Stimulated activated CD4-positive, alpha-beta T cell treated with anti-CD3 and anti-CD28 coated beads, Interleukin-1b, Interleukin-23, amount 100 ng/mL, for 24 hours (primary cell): ENCODE measurements at places on chromosomes 4 and X.

DNA sequence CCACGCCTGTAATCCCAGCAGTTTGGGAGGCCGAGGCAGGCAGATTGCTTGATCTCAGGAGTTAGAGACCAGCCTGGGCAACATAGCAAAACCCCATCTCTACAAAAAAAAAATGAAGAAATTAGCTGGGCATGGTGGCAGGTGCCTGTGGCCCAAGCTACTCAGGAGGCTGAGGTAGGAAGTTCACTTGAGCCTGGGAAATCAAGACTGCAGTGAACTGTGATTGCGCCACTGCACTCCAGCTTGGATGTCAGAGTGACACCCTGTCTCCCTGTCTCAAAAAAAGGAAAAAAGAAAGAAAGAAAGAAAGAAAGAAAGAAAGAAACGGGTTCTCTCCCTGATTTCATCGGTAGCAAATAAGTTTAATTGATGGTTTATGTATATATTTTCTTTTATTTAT is 64.6 kb upstream of the ESX1 start:
- DNase-seq: no peak

- DNase-seq: no peak
Measured at GRCh38 chr4:4969298-4969697, 50.0 kb downstream of the CYTL1 start.

GRCh38 chr4:99405433-99406115 is 29.6 kb downstream of the ADH7 start:
- DNase-seq: peak; percentile 46

DNA sequence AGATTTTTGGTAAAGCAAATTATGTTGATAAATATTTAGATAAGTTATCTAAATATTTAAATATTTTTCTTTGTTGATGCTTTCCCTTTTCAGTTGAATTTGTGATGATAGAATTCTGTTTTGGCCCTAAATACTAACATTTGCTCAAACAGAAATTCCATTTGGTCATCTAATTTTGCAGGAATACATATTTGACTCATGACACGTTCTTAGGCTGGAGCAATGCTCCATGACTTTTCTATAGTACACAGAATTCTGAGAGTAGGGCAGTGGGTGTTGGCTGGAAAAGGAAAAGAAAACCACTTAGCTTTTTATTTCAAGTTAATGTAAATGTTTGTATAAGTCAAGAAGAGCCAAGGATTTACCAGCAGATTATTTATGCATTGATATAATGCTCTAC is 58.6 kb upstream of the GK2 start:
- DNase-seq: no peak

DNA sequence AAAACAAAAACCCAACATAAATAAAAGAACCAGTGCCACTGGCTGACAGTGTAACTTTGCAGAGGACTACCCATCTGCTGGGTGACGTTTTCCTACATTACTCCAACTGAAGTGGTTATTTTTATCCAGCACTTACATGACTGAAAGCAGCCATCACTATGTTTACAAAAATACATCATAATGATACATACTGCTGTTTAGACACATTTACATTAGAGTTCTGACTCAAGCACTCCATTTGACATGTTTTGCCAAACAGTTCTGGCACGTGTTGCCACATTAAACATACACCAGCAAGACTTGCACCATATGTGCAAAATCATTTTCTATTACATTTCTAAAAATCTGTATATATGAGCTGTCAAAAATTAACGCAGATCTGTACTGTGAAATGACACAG is 39.6 kb downstream of the BEND4 start:
- no peak for DNase-seq

- no peak for DNase-seq
Measured at GRCh38 chrX:96181605-96182004, 503.0 kb upstream of the DIAPH2 start.

DNA sequence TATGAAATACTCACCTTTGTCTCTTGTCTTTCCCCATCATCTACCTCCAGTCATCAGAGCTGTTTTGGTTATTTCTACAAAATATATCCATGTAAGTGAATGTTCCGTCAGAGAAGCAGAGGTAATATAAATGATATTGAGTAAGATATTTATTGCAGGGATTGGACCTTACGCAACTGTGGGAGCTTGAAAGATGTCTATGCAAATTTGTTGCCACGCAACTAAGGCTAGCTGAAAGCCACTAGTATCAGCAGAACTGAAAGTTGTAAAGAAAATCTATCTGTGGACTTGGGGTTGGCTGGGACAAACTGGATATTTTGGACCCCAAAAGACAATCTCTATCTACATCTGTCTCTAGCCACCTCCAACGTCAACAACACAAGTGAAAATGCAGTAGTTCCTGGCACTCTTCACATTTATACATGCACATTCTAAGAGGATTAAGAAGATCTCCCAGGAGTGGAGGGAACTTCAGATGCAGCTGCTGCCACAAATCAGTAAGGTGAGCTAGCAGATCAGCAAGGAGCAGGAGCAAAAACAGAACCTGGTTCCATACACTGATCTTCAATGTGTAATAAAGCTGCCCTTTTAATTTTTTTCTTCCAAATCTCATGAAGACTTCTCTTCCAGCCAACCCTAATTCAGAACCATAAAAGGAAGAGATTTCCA is 8.5 kb upstream of the CCSER1 start:
- DNase-seq: no peak

- DNase-seq: no peak
Measured at GRCh38 chr4:181944527-181944926, 298.7 kb upstream of the TENM3 start.

GRCh38 chrX:105297041-105297440 is 76.5 kb upstream of the TEX13A start:
- no peak for DNase-seq

- DNase-seq: no peak
Measured at GRCh38 chrX:87327267-87327666, 190.3 kb upstream of the KLHL4 start.

DNA sequence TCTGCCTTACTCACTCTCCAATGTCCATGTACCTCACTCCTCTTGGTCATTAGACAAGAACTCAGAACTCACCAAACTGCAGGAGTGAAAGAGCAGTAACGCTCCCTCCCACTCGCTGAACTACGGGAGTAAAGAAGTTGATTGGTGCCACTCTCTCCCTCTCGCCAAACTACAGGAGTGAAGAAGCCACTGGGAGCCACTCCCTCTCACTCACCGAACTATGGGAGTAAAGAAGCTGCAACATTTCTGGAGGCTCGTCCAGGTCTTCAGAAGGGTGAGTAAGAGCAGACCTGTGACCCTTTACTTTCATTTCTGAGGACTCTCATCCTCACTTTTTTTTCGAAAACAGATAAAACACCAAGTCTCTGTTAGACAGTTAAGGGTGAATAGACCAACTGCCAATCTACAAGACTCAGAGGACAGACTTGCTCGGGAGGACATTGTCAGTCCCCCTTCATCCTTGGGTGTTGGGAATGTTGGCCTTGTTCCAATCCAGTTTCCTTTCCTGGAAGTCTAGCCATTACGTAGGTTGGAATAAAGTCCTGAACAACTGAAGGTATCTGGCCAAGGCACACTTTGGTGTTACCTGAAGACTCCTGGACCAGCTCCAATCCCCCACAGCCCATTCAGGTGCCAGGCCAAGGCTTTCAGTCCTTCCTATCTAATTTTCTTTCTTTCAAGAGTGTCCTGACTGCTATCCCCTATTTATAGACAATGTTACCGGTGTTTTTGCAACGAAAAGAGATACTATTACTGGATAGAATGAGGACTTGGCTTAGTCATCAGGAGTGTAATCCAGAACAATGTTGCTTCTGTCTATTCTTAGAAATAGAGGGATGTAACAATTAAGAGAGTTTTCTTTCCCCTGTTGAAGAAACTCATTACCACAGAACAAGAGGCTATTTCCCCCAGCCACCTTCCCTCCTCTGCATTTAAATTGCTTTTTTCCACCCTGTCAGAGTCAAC is 11.0 kb upstream of the COL25A1 start:
- no peak for DNase-seq

- no peak for DNase-seq
Measured at GRCh38 chr4:10530137-10530786, 73.0 kb upstream of the ZNF518B start.

DNA sequence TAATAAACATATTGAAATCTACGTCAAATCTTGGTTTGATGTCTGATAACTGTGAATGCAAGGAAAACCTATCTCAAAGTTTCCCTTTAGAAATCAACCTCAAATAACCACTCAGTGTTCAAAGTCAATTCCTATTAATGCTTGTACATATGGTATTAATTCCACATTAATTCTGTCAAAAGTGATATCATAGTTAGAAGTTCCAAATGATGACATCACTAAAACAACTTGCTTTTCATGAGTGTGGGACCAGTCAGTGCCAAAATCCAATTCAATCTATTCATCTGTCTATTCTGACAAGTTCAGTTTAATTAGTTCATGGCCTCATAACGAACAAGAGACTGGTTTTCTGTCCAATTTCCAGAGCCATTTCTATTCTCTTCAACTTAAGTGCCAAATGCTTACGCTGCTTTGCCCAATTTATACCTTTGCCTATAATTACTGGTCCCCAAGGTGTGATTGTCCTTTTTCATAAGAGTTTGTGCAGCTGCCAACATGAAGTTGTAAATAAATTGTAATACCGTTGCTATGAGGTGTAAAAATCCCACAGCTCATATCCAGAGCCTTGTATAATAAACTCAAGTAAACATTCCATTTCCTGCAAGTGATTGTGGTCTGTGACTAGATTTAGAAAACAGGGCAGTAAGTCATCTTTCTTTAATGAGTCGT is 476.2 kb downstream of the RAB28 start:
- no peak for DNase-seq

GRCh38 chr4:57037982-57038604 is 59.4 kb downstream of the POLR2B start:
- DNase-seq: no peak

DNA sequence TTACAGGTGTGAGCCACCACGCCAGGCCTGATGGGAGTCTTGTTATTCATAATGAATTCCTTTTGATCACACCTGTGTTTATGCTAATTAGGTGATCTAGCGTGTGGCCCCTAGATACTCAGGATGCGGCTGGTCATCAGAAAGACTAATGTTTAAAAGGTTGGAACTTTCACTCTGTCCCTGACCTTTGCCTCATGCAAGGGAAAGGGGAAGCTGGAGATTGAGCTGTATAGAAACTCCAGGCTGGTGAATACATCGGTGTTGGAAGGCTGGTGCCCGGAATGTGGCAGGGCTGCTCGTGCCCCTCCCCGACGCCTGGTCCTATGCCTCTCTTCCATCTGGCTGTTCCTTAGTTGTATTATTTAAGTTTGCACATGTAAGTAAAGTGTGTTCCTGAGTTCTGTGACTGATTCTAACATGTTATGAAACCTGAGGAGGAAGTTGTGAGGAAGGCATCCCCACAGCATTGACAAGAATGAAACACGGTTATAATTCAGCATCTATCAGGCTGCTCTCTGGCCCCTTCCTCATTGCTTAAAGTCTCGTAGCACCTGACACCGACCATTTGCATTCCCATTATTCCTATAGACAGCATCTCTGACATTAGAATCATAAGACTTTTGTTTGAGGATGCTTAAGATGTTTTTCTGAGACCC is 28.9 kb downstream of the CASP3 start:
- no peak for DNase-seq

GRCh38 chr4:67160394-67160793 is 384.9 kb downstream of the CENPC start:
- no peak for DNase-seq

- no peak for DNase-seq
Measured at GRCh38 chrX:97398030-97398551, 514.4 kb downstream of the RPA4 start.

GRCh38 chrX:34300871-34301270 is 168.8 kb upstream of the FAM47A start:
- DNase-seq: no peak

DNA sequence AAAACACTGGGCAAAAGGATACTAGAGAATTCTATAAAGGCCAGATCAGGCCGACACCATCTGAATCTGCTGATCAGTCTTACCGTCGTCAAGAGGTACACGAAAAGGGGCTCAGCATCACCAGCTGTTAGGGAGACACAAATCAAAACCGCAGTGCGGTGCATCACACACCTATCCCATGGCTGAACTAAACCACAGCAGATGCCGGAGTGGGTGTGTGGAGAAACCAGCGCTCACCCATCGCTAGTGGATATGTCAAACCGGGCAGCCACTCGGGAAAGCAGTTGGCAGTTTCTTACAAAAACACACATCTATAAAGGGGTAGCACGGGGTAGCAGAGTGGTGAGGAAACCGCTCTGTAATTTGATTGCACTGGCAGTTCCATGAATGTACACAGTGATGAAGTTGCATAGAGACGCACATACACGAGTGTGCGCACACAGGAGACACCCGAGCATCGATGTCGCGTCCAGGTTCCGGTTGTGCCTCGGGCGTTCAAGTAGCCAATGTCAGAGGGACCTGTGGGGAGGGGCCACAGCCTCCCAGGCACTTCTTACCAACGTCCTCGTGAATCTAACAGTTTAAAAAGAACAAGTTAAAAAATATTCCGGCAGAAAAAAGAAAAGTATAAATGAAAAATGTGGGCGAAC is 23.1 kb upstream of the CCNQ start:
- DNase-seq: no peak

DNA sequence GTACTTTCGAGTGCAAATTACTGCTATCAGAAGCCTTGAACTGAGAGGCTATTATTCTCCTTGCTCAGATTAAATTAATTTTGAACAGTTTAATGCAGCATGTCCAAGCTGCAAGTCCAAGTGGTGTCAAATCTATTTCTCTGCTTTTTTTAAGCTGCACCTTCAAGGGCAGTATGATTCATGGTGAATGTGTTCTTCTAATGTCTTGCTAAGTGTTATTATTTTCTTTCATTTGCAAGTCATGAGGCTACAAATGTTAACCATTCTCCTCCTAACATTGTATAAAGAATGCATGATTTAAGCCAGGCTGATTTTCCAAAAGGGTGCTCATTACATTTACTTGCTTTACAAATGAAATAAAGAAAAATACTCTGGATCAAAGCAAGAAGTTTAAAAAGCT is 200.4 kb downstream of the TEX13C start:
- no peak for DNase-seq

GRCh38 chrX:121581885-121582284 is 534.5 kb downstream of the GLUD2 start:
- no peak for DNase-seq
